Substantia nigra (tissue), 51 donors: ENCODE measurements at places on chromosomes 16 and 17.

- no peak for DNase-seq
Measured at GRCh38 chr16:63530974-63531373, 1494.7 kb upstream of the CDH8 start.

DNA sequence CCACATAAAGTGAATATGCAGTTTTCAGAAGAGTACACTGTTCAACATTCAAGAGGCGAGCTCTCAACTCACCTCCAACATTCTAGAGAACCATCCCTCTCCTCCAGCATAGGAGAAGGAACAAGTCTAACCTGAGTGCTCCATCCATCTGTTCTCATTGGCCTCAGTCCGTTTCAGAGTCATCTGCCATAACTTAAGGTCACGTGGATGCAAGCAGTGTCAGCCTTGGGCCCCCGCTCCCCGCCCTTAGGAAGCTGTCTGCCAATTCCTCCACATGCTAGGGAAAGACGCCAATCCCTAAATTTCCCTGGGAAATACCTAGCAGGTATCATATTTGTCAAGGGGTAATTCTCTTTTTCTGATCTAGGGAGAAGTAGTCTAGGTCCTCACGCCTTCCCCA, 21.4 kb downstream of the MARVELD3 start:
- no peak for DNase-seq

DNA sequence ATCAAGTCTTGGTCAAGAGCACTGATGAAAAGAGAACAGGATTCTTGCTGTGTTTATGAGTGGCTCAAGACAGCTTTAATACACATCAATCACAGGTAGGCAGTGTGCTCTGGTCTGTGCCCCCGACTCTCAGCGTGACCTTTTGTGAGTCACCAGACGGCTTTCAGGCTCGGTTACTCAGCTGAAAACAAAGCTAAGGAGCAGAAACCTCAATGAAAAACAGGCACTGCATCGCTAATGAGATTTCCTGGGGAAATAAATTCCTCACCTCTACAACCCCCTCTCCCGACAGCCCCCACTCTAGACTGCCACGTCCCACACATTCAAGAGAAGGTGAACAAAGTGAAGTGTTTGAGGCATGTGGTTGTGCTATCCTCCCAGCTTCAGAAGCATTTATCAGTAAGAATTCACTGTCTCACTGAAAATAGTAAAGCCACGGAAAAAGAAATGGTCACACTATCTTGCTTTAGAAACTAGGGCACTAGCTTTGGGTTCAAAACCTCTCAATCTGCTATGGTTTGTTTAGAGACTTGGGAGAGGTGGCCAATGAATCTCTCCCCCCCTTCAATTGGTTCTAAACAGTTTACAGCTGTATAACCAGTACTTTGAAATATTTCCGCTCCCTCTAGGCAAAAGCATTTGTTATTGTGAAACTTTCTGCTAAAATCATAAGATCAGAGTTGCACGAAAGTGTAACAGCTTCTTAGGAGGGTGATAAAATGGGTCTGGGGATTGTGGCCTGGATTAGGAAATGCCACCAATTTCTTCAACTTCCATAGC, 199.5 kb upstream of the PMFBP1 start:
- no peak for DNase-seq

DNA sequence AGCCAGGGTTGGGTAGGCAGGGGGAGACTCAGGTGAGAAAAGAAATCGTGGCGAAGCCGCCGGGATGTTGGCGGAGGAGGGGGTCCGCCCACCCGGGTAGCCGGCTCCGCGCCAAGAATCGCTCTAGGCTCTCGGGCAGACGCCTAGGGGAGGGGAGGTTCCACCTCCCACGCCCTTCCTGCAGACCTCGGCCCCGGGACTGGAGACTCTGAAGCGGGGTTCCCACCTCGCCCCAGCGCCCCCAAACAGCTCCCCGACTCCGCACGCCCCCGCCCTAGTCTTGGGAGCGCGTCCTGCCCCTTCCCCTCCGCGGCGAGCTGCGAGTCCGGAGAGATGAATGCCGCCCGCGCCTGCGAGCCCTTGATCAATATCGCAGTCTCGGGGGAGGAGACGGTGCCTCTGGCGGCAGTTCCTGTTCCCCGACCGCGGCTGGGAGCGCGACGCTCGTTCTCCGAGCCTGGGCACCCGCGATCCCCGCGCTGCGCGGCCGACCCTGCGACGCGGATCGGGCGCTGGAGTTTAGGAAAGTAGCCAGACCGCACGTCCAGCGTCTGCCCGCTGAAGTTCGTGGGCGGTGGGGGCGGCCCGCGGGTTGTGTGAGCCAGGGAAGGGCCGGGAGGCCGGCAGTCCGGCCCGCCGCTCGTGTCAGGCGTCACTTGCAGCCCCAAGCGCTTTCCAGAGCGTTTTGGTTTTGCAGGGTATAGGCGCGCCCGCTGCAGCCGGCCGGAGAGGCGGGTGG, 790 bp downstream of the CRHR1 start:
- no peak for DNase-seq

DNA sequence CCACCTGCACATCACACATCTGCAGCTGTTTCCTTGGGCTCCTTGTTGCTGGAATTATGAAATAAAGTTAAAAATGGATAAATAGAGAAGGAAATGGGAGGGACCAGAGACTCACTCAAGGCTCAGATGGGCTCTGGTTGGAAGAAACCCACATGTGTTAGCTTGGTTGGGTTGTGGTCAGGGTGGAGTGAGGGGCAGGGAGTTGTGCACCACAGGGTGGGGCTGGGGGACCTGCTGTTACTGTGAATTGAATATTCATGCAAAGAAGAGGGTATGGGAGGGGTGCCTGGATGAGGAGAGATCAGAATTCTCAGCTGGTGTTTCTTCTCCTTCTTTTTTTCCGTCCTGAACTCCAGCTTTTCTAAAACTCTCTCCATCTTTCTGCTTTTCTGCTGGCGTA, 320.7 kb downstream of the MAP2K4 start:
- no peak for DNase-seq

GRCh38 chr17:34499576-34499975, 79.8 kb upstream of the TMEM132E start:
- DNase-seq = no peak

GRCh38 chr17:31095236-31096105, 694 bp downstream of the NF1 start:
- peak; percentile 40 for DNase-seq

GRCh38 chr17:44069974-44070454, 521 bp upstream of the G6PC3 start:
- no peak for DNase-seq

GRCh38 chr16:68478526-68479250, 30.4 kb upstream of the SMPD3 start:
- DNase-seq = no peak

GRCh38 chr17:39208893-39209292, 8.8 kb downstream of the RPL19 start:
- DNase-seq = no peak

- no peak for DNase-seq
Measured at GRCh38 chr17:4764595-4764994, 7.1 kb upstream of the TM4SF5 start.

DNA sequence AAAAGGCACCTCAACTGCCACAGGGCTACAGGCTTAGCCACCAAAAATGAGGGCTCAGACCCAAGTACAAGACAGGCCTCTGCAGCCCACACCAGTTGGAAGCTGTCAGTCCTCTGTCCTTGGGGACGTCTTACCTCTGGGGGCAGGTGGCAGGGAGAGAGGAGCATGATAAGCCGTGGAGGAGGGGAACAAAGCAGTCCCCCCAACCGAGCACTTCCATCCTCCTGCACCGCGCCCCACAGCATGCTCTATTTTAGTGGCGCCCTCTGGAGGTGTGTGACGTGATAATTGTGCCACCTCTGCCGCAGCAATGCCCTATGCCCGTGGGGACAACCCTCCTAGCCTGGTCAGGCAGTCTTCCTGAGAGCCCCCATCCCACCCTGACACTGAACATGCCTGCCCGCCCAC, 13.6 kb downstream of the G6PC3 start:
- DNase-seq = no peak

GRCh38 chr17:31595076-31595475, 203.6 kb downstream of the RAB11FIP4 start:
- DNase-seq = no peak

GRCh38 chr17:40153603-40154236, 13.4 kb downstream of the CASC3 start:
- DNase-seq = no peak

- DNase-seq = no peak
Measured at GRCh38 chr16:77171745-77172635, 19.0 kb upstream of the MON1B start.

DNA sequence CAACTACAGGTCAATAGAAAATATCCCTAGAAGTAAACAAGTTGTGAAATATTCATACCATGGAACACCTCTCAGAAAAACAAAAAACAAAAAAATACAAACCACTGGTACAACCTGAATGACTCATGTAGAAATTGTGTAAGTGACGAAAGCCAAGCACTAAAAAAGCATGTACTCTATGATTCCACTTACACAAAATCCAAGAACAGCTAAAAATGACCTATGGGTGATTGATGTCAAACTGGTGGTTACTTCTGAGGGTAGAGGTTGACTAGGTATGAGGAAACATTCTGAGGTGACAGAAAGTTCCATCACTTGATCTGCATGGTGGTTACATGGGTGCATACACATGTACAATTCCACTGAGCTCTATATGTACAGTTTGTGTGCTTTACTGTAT, 31.1 kb downstream of the DHRS7C start:
- DNase-seq = no peak

GRCh38 chr16:16101585-16101984, 121.7 kb downstream of the ABCC6 start:
- no peak for DNase-seq

GRCh38 chr16:80387318-80387921, 153.4 kb upstream of the DYNLRB2 start:
- no peak for DNase-seq

GRCh38 chr16:82639666-82640336, 13.0 kb downstream of the CDH13 start:
- peak; percentile 4 for DNase-seq

DNA sequence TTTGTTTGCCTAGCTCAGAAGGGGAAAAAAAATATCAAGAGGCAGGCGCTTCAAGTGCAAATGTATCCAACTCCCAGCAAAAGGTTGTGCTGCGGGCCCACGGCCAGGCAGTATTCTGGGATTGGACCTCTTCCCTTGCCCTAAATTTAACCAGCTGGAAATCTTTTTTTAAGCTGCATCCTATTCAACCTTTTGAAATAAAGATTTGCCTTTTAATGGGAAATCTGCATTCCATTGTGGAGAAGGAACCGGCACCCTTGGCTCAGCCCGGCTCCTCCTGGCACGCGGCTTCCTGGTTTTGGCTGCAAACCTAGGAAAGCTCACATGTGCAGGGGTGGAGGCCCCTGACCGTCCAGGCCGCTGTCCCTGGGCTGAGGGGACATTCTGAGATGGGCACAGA, 38.8 kb upstream of the ENPP7 start:
- no peak for DNase-seq

DNA sequence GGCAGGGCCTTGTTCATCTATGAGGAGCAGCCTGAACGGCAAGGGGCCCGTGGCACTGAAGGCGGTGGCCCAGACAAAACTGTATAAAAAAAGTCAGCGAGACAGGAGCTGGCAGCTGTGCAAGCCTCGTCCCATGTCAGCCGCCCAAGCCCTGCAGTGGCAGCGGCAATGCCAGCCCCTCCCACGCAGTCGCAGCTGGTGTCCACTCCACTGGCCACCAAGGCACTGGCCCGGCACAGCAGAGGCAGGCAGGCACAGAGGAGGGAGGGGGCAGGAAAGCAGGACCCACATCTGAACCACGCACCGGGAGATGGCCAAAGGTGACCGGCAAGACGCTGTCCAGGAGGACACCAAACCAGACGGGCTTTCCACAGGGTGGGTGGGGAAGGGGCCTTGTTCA, 15.9 kb upstream of the C16orf95 start:
- DNase-seq = peak; percentile 36

DNA sequence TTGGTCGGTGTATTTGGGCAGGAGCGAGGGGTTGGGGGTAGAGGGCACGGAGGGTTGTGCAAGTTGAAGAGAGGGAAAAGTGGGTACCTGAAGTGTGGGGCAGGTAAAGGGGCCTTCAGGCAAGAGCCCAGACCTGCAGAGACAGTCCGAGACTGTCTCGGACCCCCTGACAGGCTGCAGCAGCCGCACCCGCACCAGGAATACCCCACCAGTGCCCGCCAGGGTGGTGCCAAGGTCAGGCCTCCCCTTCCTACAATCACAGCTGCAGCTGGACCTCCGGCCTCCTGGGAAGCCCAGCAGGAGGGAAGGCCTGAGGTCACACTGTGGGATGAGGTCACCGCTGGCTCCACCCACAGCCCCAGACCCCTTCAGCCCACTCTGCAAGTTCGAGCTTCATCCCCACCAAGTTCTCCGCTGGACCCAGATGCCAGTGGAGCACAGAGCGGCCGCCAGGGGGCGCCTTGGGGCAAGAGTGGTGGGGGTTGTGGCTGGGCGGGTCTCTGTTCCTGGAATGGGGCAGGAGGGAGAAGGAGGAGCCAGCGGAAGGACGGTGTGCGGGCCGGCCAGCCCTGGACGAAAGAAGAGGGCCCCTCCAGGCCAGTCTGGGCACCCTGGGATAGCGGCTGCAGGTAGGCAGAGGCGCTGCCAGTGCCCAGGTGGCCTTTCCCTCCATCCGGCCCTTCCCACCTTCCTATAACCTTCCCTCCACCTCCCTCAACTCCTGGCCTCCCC, at the start of gene HSD3B7:
HSD3B7 (plus strand) TSS at position 539 of the 732 bp plus-strand sequence. CDS start 452 bp downstream, outside the sequence.
- peak; percentile 49 for DNase-seq

GRCh38 chr16:67993207-67994039, 5.9 kb downstream of the DPEP2 start:
- peak; percentile 59 for DNase-seq

- peak; percentile 33 for DNase-seq
Measured at GRCh38 chr17:7356072-7356549, 1.2 kb downstream of the TMEM95 start.

GRCh38 chr17:17050346-17051345, 8.4 kb downstream of the MPRIP start:
- DNase-seq = no peak

DNA sequence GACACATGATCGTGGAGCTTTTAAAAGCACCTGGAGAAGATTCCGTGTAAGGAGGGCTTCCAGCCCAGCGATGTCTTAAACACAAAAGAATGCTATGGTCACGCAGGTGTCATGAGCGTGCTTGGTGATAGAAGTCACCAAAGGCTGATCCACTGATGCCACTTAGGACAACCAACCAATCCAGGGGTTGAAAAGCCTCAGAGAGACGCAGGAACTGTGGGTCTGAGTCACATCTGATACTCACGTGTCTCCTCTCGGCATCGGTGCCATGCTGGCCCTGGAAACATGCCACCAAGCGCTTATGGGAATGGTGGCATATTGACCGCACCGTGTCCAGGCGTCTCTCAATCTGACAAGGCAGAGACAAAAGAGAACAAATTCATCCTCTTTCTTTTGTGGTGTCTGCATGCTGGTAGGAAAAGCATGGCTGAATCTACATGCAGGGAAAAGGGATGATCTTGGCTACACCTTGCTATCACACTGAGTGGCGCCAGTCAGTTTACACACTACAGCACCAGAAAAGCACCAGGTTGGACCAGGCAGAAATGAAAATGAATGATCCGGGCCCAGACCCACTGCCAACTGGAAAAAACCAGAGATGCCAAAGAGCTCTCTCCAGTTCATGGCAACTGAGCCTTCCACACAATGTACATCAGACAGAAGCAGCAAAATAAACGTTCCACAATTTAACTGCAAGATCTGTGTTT, 38.0 kb downstream of the ARHGAP17 start:
- no peak for DNase-seq
